Pancreas (tissue), 10 donors: ENCODE measurements at places on chromosomes 7 and 10.

- no peak overlapping the region for H3K4me3 ChIP-seq
- DNase-seq: no peak
- H3K36me3 ChIP-seq: no peaks in the 10 kb centered on the region
- peaks cover 2% of the 10 kb centered on the region for H3K4me1 ChIP-seq
These were observed 6.7 kb downstream of the RNF216 start for GRCh38 chr7:5774790-5775189.

GRCh38 chr7:48035301-48035966, at the start of gene C7orf57:
C7orf57 (plus strand) TSS chr7:48035543; CDS start chr7:48036309, 766 bp downstream.
- no peak within 1 kb of the TSS for H3K27ac ChIP-seq
- peaks cover 3% of the 10 kb centered on the region for H3K27me3 ChIP-seq
- H3K36me3 ChIP-seq: no peaks in the 10 kb centered on the region

- H3K36me3 ChIP-seq: no peaks in the 10 kb centered on the region
- H3K4me3 ChIP-seq: no peak overlapping the region
- no peak for DNase-seq
- H3K27me3 ChIP-seq: no peaks in the 10 kb centered on the region
- no peaks in the 10 kb centered on the region for H3K4me1 ChIP-seq
These were observed 201.2 kb downstream of the CCDC3 start for GRCh38 chr10:12800302-12800701.

- H3K4me3 ChIP-seq: no peak overlapping the region
- H3K27me3 ChIP-seq: no peaks in the 10 kb centered on the region
- DNase-seq: no peak
- no peak overlapping the region for H3K27ac ChIP-seq
These were observed 52.5 kb downstream of the NCAPG2 start for GRCh38 chr7:158651968-158652565.

- no peak overlapping the region for H3K27ac ChIP-seq
- DNase-seq: no peak
- H3K4me3 ChIP-seq: no peak overlapping the region
- H3K36me3 ChIP-seq: no peaks in the 10 kb centered on the region
- H3K27me3 ChIP-seq: no peaks in the 10 kb centered on the region
- no peaks in the 10 kb centered on the region for H3K4me1 ChIP-seq
These were observed 939.7 kb upstream of the ZWINT start for GRCh38 chr10:57300718-57301117.

DNA sequence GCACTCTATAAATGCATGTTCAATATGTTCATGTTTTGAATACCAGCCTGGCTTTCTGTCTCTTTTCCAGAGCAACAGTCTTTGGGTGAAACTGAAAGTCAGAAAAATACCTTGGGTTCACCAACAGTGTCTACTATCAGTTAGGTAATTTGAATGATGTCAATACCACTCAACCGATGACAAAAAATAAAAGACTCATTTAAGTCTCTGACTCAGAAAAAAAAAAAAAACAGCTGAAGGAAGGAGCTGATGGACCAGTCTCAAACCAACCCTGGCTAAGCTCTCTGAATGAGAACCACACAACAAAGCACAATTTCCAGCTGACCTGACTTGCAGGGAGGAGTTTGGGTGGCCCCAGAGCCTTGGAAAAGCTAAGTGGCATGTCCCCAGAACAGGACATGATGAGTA, 42.5 kb downstream of the ABLIM1 start:
- no peaks in the 10 kb centered on the region for H3K36me3 ChIP-seq
- no peak overlapping the region for H3K4me3 ChIP-seq
- no peaks in the 10 kb centered on the region for H3K27me3 ChIP-seq
- H3K27ac ChIP-seq: no peak overlapping the region
- no peak for DNase-seq

- no peaks in the 10 kb centered on the region for H3K36me3 ChIP-seq
- peak overlapping the region; percentile 90 for H3K4me3 ChIP-seq
- peak overlapping the region; percentile 96 for H3K27ac ChIP-seq
- H3K4me1 ChIP-seq: peaks cover 21% of the 10 kb centered on the region
- DNase-seq: no peak
- H3K27me3 ChIP-seq: no peaks in the 10 kb centered on the region
These were observed 1.3 kb upstream of the CUL1 start for GRCh38 chr7:148697256-148698006.

- no peaks in the 10 kb centered on the region for H3K4me1 ChIP-seq
- no peak overlapping the region for H3K27ac ChIP-seq
- DNase-seq: no peak
- H3K36me3 ChIP-seq: no peaks in the 10 kb centered on the region
These were observed 58.3 kb upstream of the DOCK1 start for GRCh38 chr10:126846959-126847358.

DNA sequence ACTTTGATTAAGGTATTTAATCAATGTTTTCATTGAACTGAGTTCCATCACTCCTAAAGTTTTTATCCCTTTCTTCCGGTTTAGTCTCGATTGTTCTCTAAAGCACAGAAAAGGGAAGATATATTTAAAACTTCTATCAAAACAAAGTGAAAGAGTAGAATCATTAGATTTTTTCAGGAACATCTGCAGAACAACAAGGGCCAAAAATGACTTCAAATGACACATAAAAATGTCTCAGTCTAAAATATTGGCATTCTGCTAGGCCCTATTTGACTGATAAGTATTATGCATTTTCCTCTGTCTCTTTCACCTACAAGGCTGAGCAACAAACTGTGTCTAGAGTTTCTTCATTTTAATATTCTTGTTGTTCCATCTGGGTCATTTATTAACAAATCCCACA, 899.5 kb upstream of the LRRTM3 start:
- no peaks in the 10 kb centered on the region for H3K27me3 ChIP-seq
- H3K36me3 ChIP-seq: no peaks in the 10 kb centered on the region
- H3K4me1 ChIP-seq: no peaks in the 10 kb centered on the region
- DNase-seq: no peak
- no peak overlapping the region for H3K4me3 ChIP-seq

DNA sequence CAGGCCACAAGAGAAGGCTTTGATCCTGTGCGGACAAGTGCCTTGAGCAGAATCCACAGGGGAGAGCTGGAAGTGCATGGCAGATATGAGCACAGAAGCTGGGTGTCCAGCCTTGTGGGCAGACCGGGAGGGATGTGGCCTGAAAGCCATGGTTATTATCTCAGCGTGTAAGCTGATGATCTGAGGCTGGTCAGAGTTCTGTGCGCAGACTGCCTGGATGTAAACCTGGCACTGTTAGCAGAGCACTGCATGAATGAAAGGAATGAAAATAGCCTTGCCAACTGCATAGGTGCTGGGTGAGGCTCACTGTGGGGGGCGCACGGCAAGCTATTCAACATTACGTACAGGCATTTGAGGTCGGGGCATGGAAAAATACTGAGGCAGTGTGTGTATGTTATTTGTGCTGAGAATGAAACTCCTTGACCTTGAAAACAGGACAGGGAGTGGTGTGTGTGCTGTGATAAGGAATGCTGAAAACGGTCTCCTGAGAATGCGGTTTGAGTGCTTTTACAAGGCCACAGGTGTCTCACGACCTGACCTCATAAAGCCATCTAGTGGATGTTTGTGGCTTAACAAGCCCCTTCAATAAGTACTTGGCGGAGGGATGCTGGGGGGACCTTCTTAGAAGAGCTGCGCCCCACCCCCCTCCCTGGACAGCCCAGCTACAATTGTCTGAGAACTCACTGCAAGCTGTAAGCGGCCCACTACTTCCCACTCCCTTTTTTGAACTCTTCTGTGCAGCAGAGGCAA, 18.7 kb downstream of the AKR1C1 start:
- peaks cover 12% of the 10 kb centered on the region for H3K4me1 ChIP-seq
- H3K27ac ChIP-seq: peak overlapping the region; percentile 63
- H3K27me3 ChIP-seq: no peaks in the 10 kb centered on the region
- no peaks in the 10 kb centered on the region for H3K36me3 ChIP-seq

DNA sequence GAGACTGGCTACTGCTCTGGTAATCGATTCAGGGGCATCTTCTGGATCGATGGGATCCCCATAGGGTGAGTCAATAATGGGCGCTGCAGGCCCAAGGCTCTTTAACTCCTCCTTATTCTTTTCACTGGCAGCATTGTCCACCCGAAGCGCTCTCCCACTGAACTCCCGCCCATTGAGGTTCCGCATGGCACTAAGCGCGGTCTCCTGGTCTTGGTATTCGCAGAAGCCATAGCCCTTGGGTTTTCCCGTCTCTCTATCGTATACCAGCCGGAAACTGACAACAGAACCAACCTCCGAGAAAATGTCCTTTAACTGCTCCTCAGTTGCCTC, 285 bp downstream of the CSTF2T start:
- no peaks in the 10 kb centered on the region for H3K27me3 ChIP-seq
- peak overlapping the region; percentile 62 for H3K4me3 ChIP-seq
- peak overlapping the region; percentile 95 for H3K27ac ChIP-seq
- H3K4me1 ChIP-seq: peaks cover 19% of the 10 kb centered on the region
- DNase-seq: no peak

DNA sequence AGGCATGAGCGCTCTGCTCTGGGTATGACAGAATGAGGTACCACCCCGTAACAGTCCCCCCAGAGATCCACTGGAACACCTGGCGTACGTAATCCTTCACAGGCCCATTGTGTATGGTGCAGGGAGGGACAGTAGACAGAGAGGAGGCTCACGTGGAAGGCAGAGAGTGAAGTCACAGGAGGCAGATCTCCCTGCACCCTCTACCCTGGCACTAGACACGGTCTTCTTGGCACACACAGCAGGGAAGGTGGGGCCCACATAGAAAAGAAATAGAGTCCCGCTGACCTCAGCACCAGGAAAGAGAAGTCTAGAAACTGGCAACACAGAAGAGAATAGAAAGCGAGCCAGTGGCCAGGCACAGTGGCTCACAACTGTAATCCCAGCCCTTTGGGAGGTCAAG, 51.9 kb downstream of the SLC29A4 start:
- no peak overlapping the region for H3K27ac ChIP-seq
- H3K36me3 ChIP-seq: peaks cover 24% of the 10 kb centered on the region
- H3K4me1 ChIP-seq: no peaks in the 10 kb centered on the region
